M059J (cell line): ENCODE measurements at places on chromosomes 2 and 18.

- DNase-seq = no peak
These were observed 25.4 kb upstream of the RAB27B start for GRCh38 chr18:54802686-54803395.

- peak; percentile 95 for DNase-seq
These were observed 228.7 kb upstream of the SIX2 start for GRCh38 chr2:45237850-45238542.

GRCh38 chr2:191446910-191447309 is 201.7 kb downstream of the MYO1B start:
- DNase-seq = no peak

DNA sequence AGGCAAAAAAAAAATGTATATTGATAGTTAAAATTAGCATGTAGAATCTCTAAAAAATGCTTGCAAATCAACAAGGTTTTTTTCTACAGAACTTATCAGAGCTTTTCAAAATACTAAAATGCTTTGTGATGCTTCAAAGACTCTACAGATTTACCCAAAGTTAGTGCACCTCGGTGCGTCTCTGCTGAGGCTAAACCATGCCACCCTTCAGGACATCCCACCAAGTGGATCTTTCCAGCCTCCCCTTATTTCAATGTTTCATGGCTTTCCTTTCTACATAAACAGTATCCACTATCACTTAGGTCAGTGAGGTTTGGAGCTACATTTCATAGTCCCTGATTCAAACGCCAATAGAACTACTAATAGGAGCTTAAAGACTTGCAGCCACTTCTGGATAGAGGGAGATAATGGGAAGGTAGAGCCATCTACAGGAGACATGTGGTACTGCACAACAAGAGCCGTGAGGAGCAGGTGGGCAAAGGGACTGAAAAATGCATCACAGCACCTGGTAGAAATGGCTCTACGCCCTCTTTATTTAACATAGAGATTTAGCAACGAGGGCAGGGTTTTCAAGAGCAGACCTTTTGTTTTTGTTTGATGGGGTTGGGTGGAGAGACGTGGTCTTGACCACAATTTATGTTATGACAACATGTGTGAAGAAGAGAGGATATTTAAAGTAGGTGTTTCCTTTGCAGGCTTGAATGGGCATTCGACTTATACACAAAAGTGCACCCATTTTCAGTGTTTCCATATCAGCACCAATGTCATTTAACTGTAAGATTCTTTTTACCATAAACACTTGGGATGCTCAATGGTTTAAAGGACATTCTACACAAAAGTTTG is 56.1 kb upstream of the SLC35G4 start:
- peak; percentile 58 for DNase-seq

GRCh38 chr2:79630060-79630459 is 117.2 kb downstream of the CTNNA2 start:
- peak; percentile 6 for DNase-seq

DNA sequence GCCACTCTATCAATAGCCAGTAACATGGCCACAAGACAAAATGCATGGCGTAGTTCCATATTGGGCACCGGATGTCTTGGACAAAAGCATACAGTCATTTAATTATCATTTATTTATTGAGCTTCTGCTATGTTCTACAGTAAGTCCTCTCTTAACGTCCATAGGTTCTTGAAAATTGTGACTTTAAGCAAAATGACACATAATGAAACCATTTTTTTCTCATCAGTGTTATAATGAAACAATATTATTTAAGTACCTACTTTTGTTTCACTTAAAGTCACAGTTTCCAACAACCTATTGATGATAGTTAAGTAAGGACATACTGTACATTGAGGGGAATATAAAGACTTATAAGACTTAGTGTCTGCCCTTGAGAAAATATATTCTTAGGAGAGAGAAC is 84.9 kb downstream of the XRCC5 start:
- DNase-seq = no peak

GRCh38 chr2:1527153-1527992 is 114.1 kb downstream of the TPO start:
- DNase-seq = no peak

DNA sequence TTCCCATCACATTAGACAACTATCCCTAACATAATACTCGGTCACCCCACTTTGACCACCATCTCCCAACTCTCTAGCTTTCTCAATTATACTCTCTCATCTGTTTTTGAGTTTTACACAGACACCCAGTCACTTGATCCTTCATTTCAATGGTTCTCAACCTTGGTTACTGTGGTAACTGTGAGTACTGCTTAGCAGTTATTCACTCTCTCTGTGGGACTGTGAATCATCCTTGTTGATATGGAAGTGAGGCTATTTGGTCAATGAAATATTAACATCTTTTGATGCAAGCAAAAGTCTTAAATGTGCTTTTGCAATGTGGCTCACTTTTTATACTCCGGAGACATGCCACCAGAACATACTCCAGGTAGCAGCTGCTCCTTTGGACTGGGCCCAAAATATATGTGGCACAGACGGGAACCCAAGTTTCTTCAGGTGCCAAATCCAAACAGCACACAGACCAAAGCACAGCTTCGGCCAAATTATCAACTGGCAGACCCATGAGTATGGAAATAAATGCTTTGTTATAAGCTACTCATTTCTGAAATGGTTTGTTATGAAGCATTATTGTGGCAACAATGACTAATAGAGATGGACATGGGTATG is 75.0 kb upstream of the SLC25A52 start:
- DNase-seq = peak; percentile 12

DNA sequence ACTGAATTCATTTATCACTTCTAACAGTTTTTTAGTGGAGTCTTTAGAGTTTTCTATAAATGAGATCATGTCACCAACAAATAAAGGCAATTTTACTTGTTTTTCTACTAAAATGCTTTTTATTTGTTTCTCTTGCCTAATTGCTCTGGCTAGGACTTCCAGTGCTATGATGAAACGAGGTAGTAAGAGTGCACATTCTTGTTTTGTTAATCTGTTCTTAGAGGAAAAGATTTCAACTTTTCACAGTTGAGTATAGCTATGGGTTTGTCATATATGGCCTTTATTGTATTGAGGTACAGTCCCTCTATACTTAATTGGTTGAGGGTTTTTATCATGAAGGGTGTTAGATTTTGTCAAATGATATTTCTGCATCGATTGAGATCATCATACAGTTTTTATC is 5.6 kb downstream of the IL18RAP start:
- DNase-seq = no peak

DNA sequence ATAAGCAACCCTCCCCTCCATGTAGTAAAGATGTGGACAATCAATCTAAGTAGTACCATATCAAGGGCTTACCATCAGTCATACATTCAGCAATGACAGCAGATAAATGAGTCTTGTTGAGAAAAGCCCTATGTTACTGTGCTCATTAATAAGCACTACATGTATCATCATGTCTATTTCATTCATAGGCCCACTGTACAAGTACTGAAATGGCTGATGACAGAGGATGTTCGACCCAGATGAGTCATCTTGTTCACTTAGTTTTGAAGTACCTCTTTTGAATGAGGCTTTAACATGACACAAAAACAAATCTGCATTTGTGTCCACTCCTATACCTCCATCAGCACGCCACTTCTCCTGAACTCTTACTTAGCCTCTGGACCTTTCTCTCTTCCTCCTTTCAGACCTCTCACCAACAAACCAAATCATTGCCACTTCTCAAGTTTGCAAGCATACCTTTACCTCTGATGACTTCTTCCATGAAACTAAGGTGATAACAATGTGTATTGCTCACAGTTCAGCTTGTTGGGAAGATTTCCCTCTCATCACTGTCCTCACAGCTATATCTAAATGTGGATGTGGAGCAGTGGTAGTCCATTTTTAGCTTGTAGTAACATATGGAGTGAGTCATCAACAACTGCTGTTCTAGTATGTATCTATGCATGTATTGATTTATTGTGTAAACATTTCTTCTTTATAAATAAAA is 921.0 kb upstream of the SLC39A10 start:
- DNase-seq = peak; percentile 2

DNA sequence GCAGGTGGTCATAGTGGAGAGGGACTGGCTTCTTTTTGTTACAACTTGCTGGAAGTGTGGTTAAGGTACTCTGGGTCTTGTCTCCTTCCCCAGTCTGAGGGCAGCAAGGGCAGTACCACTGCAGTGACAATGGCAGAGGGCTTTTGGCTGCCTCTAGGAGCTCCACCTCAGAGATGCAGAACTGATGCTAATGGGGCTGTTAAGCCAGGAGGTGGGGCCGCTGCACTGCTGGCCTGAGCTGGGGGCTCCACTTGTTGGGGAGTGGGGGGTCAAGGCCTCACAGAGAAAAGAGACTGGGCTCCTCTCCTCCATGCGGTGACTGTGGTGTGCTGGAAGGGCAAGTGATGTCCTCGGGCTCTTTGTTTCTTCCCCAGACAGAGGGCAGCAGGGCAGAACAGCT is 135.7 kb downstream of the DSEL start:
- DNase-seq = no peak

- DNase-seq = no peak
These were observed 3.1 kb downstream of the MARCHF7 start for GRCh38 chr2:159715451-159715850.

DNA sequence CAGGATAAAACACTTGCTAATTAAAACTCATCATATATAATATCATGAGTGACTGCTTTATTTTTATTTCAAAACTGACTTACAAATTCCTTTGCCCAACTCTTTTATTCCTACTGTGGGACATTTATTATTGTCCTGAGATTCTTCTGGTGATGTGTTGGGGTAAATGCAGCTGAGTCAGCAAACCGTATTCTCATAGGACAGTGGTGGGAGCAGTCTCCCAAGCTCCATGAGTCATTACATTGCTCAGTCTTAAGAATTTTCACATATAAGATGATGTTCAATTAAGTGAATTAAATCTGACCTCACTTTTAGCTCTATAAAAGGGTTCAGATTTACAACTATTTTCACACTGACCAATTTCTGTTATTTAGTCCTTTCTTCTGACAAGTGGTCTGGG is 1530.7 kb downstream of the LRP1B start:
- peak; percentile 8 for DNase-seq

DNA sequence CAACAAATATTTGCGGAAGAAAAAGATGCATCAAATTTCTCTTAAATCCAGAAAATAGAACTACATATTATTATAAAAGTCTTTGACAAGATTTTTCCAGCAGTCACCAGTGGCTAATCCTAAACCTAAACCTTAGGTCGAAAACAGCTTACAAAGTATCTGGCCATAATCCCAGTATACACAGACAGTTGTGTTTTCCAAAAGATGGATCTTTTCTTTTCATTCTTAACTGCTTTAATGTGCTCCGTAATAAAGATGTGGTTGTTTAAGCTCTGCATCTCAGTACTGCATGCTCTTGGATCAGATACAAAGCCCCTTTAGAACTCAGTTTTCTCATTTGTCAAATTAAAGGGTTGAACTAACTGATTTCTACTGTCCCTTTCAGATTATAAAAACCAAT is 247.8 kb downstream of the TXNL1 start:
- DNase-seq = no peak

GRCh38 chr2:33412920-33413319 is 63.5 kb upstream of the RASGRP3 start:
- peak; percentile 70 for DNase-seq

DNA sequence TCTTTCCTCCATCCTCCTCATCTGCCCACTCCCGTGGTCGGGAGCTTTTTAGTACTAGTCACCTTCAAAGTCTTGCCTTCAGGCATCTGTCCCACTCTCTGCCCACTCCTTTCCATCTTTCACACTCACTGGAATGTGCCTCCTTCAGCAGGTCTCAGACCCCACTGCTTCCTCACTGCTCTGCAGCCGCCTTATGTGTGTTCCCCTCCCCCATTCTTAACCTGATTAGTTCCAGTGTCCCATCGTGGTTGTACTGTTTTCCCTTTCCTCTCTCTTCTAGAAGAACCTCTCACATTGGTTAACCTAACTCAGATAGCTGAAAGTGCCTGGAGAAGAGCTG is 3.0 kb downstream of the ARMC9 start:
- peak; percentile 50 for DNase-seq

DNA sequence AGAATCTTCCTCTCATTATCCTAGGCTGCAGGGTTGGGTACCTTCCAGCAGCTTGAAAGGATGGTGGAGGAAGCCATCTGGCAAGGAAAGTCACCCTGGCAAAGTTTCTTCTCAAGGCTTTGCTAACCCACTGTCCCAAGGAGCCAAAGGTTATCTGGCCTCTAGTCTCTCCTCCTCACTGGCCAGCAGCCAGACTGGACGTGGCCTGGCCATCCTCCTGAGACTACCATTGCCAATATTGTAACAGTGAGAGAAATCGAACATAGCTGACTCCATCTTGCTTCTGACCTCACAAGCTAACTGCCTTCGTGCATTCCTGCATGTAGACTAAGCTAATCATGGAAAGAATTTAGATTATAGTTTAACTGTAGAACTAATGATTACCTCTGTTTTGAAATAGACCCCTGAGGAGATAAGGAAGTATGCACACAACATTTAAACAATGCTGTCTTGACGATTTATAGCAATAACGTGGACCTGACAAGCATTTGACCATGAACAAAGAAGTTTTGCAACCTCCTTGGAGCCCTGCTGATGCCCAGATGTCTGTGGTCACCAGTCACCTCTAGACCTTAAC is 7.8 kb upstream of the ANXA4 start:
- DNase-seq = no peak

DNA sequence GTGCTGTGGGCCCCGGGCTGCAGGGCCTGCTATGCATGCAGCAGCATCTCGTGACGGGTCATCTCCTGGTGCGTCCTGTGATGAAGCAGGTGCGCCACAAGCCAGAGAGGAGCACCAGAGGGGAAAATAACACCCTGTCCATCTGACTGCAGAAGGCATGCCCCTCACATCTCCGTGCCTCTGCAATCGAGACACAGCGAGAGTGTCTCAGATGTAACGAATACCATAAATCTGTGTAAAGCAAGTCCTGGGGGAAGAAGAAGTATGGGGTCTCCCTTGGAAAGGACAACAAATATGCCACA is 137.5 kb downstream of the PTGR3 start:
- DNase-seq = no peak

GRCh38 chr18:8856769-8857393 is 151.5 kb downstream of the MTCL1 start:
- DNase-seq = no peak

DNA sequence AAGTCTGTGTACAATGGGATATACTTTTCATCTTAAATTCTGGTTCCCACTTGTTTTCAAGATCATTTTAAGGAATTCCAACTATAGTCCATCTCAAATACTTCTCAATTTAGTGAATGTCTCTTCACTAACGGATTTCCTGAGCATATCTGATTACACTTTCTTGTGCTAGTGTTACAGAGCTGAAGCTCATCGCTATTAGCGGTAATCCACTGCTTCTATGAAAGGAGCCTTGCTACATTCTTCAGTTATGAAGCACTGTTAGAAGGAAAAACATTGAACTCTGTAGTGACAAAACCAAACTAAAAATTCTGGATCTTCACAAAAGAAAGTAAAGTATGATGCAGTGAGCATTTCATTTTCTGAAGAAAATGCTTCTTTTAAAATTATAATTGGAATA is 72.0 kb downstream of the AGPS start:
- peak; percentile 18 for DNase-seq

- DNase-seq = peak; percentile 71
These were observed 138.9 kb downstream of the PXDN start for GRCh38 chr2:1605102-1606045.

DNA sequence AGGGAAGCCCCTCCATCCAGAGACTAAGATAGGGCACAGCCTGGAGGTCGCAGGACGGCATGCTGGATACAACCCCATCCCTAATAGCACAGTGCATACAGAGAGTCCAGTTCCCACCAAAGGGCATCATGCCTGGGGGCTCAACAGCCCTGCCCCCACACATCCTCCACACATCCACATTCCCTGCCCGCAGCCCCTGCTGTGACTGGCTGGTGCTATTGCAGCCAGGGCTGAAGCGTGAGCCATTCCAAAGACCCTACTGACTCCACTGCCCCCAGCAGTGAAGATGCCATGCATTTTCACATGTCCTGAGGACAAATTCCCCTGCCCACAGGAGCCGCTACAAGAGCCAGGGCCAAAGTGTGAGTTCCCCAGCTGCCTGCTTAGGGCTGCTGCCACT is 641.6 kb downstream of the METTL4 start:
- DNase-seq = no peak
